ENCODE measurements at places on chromosomes 1 and 21.

GRCh38 chr1:194512957-194513356 lies 1326.5 kb upstream of the B3GALT2 start:
- DNase-seq = no peak

DNA sequence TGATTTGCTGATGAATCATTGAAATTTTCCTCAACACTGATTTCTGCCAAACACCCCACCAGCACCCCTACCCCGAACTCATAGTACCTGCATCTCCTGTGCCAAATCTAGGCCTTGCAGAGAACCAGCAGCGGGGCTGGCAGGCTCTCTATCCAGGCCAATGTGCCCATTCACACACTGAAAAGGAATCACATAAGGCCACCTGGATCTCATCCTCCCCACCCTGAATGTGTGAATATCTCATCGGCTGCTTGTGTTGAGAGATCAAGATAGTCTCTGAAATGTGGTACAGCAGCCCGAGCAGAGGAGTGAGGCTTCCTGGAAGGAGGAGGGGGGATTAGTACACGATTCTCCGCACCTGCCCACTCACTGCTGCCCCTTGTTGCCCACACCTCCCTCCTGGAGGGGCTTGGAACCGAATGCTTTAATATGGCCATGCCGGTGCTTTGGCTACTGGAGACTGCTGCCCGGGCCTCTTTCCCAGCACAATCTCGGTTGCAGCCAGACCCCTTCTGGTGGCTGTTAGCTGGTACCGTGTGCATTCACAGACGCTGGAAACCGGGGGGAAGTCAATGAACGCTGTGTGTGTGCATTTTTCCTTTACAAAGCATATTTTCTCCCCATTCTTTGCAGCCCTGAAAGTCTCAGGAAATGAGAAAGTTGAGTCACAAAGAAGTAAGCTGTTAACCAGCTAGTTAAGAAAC lies 619.5 kb downstream of the MATN1 start:
- no peak for DNase-seq

DNA sequence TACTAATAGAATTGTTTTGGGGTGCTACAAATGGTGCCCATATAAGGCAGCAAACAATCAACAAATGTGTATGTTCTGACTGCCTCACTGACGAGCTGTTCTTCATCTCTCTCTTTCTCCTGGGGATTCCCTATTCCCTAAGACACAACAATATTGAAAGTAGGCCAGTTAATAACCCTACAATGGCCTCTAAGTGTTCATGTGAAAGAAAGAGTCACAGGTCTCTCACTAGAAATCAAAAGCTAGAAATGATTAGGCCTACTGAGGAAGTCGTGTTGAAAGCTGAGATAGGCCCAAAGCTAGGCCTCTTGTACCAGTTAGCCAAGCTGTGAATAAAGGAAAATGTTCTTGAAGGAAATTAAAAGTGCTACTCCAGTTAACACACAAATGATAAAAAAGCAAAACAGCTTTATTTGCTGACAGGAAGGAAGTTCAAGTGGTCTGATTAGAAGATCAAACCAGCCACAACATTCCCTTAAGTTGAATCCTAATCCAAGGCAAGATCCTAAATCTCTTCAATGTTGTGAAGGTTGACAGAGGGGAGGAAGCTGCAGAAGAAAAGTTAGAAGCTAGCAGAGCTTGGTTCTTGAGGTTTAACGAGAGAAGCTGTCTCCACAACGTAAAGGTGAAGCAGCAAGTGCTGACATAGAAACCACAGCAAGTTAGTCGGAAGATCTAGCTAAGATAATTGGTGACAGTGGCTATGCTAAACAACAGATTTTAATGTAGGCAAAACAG lies 26.3 kb downstream of the ATP2B4 start:
- no peak for DNase-seq

- DNase-seq = no peak
These were observed 65.8 kb downstream of the LYPLAL1 start for GRCh38 chr1:219239518-219239917.

DNA sequence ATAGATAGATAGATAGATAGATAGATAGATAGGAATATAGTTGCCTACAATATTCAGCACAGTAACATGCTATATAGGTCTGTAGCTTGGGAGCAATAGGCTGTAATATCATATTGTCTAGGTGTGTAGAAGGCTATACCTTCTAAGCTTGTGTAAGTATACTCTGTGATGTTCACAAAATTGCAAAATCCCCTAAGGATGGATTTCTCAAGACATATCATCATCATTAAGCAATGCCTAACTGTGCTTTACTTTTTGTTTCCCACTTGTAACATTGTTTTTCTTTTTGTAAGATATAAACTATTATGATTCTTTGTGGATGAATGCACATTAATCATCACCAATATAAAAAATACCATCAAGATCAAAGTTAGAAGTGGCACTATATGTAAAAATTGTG lies 1905.6 kb downstream of the NCAM2 start:
- DNase-seq = no peak

- no peak for DNase-seq
These were observed 160.5 kb downstream of the LTN1 start for GRCh38 chr21:28832013-28832714.
